ENCODE measurements at places on chromosomes 11 and 22.

- DNase-seq = no peak
Measured at GRCh38 chr11:111410951-111411350, 31.9 kb upstream of the POU2AF1 start.

DNA sequence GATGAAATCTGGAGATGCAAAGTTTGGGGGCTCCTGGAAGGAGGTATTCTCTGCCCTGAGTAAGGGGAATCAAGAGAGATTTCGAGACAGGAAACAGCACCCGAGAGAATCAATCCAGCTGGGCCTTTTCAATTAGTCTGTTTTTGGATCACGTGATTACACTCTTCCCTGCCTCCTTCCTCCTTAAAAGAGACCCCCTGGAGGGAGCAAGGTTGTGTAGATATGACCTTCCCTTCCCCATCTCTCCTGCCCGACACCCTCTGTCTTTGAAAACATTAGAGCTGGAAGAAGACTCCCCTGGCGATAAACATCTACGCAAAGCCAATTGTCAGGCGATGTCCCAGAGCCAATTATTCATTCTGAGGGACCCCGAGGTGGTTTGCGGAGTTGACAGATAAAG, 407.9 kb downstream of the MIAT start:
- DNase-seq = no peak

- DNase-seq = no peak
Measured at GRCh38 chr11:131875611-131876010, 505.2 kb downstream of the NTM start.

GRCh38 chr11:86749376-86749775, 51.0 kb upstream of the PRSS23 start:
- DNase-seq = no peak

- DNase-seq = no peak
Measured at GRCh38 chr11:60992842-60993409, 21.4 kb downstream of the CD6 start.

GRCh38 chr22:42997582-42998090, 17.3 kb downstream of the PACSIN2 start:
- no peak for DNase-seq

DNA sequence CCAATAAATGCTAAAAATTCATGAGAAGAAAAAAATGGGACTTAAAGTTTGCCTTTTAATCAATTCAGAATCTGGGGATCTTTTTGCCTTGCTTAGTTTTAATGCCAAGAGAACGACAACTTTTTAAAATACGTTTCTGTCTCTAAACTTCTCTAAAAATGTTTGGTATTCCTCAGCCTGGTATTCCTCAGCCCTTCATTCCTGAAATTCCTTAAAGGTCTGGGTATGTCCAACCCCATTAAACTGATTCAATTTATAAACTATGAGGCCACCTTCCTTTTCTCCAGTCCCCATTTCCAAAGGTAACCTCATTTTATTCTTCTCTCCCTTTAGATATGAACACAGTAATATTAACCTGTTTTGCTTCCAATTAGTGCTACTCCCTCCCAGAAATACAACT, 16.6 kb downstream of the POLA2 start:
- no peak for DNase-seq

- DNase-seq = no peak
Measured at GRCh38 chr11:132728026-132728425, 804.3 kb downstream of the OPCML start.

DNA sequence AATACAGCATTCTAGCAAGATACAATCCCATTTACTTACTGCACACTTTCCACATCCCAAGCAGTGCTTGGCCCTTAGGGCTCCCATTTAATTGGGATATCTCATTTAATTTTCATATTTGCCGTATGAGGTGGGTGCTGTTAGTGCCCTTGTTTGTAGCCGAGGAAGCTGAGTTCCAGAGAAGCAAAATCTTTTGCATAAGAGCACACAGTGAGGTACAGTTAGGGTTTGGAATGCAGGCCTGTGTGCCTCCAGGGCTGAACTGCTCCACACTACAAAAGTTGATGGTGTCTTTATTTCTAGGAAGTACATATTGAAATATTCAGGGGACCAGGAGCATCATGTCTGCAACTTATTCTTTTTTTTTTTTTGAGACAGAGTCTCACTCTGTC, 15.5 kb upstream of the TIMP3 start:
- no peak for DNase-seq

- DNase-seq = no peak
Measured at GRCh38 chr11:117950993-117951961, 22.1 kb upstream of the TMPRSS13 start.

DNA sequence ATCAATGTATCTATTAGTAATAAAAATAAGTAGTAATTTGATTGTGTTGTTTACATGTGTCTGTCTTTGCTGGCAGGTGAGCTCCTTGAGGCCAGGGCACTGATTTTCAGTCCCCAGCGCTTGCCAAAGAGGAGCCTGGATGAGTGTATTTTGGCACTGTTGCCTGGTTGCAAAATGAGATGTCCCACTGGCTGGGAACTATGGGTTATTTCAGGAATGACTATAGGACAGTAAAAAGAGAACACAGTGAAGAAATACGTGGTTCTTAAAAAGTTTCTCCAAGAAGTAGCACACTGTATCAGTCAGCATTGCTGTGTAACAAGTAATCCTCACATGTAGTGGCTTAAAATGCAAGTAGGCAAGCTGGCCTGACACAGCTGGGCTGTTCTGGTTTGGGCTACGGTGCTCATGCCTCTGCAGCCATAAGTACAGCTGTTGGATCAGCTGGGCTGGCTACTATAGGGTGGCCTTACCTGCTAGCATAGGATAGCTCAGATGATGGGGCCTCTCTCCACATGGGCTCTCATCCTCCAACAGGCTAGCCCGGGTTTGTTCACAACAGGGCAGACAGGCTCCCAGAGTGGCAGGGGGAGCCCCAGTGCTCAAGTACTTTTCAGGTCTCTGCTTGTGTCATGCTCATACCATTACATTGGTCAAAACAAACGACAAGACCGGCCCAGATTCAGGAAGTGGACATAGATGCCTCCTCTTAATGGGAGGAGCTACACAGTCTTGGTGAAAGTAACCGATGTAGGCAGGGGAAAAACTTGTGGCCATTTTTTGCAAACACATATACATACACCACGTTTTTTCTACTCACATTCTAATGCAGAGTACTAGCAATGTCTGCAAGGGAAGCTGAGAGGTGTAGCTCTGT, 399.1 kb downstream of the LARGE1 start:
- no peak for DNase-seq

Data from stimulated activated CD8-positive, alpha-beta memory T cell treated with anti-CD3 and anti-CD28 coated beads, Interleukin-2, amount 100 ng/mL, for 48 hours (primary cell).